ENCODE measurements at places on chromosomes 3 and 15.
A peak's percentile ranks its signal among the peaks of the same experiment; 100 is the strongest.

- no peak for DNase-seq
These were observed 170.2 kb upstream of the TLE3 start for GRCh38 chr15:70267879-70268278.

GRCh38 chr3:185340751-185341150 lies 22.2 kb upstream of the MAP3K13 start:
- DNase-seq: no peak

GRCh38 chr3:173796890-173797289 lies 399.3 kb downstream of the NLGN1 start:
- no peak for DNase-seq

GRCh38 chr3:119676020-119676419 lies 1.2 kb downstream of the COX17 start:
- DNase-seq: no peak

- DNase-seq: no peak
These were observed 97.8 kb downstream of the AQP9 start for GRCh38 chr15:58235961-58236360.

- no peak for DNase-seq
These were observed 274.2 kb downstream of the FOXP1 start for GRCh38 chr3:71309342-71309741.

- DNase-seq: no peak
These were observed 25.0 kb upstream of the LINGO1 start for GRCh38 chr15:77657634-77658238.

- DNase-seq: no peak
These were observed 31.7 kb upstream of the DHX36 start for GRCh38 chr3:154356009-154356408.

- no peak for DNase-seq
These were observed 271.0 kb upstream of the TBL1XR1 start for GRCh38 chr3:177468331-177468730.

DNA sequence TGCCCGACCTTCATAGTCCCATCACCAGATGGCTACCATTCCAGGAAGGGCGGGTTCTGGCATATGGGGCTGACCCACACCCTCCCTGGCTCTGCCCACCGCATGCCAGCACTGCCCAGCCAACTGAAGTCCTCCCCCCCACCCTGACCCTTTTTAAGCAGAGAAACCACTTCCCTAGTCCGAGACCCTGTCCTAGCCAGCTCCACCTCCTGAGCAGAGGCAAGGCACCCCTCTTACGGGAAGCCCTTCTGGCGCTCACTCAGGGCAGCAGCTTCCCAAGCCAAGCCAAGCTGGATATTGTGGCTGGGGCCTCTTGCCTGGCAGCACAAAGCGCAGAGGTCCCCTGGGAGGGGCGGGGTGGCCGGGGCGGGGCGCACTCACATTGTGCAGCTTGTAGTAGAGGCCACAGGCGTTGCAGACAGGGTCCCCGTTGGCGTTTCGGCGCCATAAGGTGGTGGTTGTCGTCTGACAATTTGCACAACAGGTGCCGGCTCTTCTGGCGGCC lies 11.5 kb downstream of the GATA2 start:
- DNase-seq: no peak

GRCh38 chr3:187719628-187720336 lies 17.4 kb upstream of the RTP2 start:
- DNase-seq: no peak

- DNase-seq: no peak
These were observed 62.7 kb downstream of the ASTE1 start for GRCh38 chr3:130963878-130964277.

DNA sequence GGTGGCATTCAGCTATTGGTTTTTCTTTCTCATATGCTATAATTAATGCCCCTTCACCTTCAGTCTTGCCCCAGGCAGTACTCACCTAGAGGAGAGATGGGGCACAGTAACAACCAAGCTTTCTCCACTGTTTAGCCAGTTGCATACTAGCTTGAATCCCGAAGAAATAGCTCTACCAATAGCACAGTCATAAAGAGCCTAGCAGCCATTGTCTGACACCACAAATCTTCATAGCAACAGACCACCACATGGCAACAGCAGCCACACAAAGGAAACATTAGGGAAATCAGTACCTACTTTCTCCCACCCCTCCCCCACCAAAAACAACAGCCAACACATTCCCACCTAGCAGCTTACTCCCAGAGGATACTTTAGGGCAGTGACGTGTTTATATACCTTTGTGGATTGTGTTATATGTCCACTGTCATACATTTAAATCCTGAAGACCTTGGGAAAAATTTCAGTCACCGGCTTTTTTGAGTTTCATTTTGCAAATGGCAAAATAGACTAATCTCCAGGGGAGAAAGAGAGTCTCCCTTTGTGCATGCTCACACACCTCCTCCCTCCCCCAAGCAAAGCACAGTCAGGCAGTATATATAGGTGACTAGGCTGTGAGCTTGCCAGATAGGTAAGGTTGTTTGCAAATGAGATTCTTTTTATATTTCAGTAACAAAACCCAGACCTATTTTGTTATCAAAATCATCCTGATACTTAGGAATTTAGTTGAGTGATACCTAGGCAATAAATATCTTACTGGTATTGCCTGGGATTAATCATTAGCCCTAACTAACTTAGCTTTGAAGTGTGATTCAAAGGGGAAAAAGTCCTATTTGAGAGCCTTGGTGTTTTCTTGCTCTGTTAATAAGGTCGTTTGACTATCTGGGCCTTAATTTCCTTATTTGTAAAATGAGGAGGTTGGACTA lies 140.6 kb downstream of the RBPMS2 start:
- DNase-seq: peak; percentile 14

- DNase-seq: peak; percentile 30
These were observed 8.6 kb upstream of the STX19 start for GRCh38 chr3:94036909-94037507.

DNA sequence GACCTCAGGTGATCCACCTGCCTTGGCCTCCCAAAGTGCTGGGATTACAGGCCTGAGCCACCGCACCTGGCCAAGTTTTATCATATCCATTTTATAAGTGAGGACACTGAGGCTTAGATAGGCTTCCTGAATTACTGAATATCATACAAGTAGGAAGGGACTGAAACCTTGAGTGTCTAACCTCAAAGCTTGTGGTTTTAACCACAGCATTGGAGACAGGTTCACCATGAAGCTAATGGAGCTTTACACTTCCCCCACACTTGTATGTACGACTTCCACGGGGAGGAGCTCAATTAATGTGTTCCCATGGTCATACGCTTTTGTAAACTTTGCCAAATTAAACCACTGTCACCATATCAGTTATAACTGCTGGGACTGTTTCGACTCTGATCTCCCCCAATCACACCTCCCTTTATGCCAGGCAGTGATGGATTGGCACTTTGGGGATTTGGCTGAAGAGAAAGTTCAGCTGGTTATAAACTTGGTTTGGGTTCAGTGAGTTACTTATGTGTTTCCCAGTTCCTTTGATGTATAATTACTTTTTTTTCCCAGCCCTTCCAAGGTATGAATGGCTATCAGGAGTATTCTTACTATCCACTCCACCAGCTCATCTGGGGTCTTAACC lies 38.4 kb upstream of the MEIS2 start:
- DNase-seq: no peak

All from HEK293T (cell line).